ENCODE measurements at places on chromosomes 6 and 20. TPM values are rescaled to one million over a fixed set of nuclear protein-coding genes. Genes with fewer than 3 reads are reported as not detected.

The DNAH8 gene
- not detected for total RNA-seq

The HSPA12B gene
- 0.47 TPM for total RNA-seq

The SOBP gene
- 1.0 TPM for total RNA-seq

The SCRT2 gene
- total RNA-seq = 0.04 TPM

The RCAN2 gene
- total RNA-seq = not detected

The TNFRSF21 gene
- 11.7 TPM for total RNA-seq

The SIRPB1 gene
- total RNA-seq = 0.47 TPM

The NKAPL gene
- total RNA-seq = not detected

The CNR1 gene
- total RNA-seq = 2.0 TPM

The NR2E1 gene
- 0.07 TPM for total RNA-seq

The MRPS10 gene
- total RNA-seq = 39.3 TPM

The NRN1 gene
- total RNA-seq = 0.95 TPM

The VEGFA gene
- 33.4 TPM for total RNA-seq

The OR12D3 gene
- total RNA-seq = not detected

The KHDRBS2 gene
- not detected for total RNA-seq

The VWA7 gene
- total RNA-seq = 1.7 TPM

The HCRTR2 gene
- not detected for total RNA-seq

The MAP3K5 gene
- total RNA-seq = 1.7 TPM

The ALDH5A1 gene
- 6.7 TPM for total RNA-seq

The MED23 gene
- 5.4 TPM for total RNA-seq

The SUPT3H gene
- total RNA-seq = 4.6 TPM

The ULBP1 gene
- 0.76 TPM for total RNA-seq

The PAX1 gene
- 0.11 TPM for total RNA-seq

The KIF25 gene
- total RNA-seq = 0.23 TPM

The RPRD1B gene
- total RNA-seq = 27.7 TPM

The XKR7 gene
- total RNA-seq = not detected

The TRIM10 gene
- total RNA-seq = not detected

The FIG4 gene
- 4.5 TPM for total RNA-seq

The DUSP22 gene
- total RNA-seq = 12.9 TPM

The RFX6 gene
- not detected for total RNA-seq

The TINAG gene
- total RNA-seq = 0.14 TPM

The GABRR1 gene
- not detected for total RNA-seq

The CCN6 gene
- not detected for total RNA-seq

The BCAS1 gene
- 0.69 TPM for total RNA-seq

The RNGTT gene
- 9.9 TPM for total RNA-seq

The GATA5 gene
- 0.45 TPM for total RNA-seq

The ADGB gene
- total RNA-seq = not detected

The TREM1 gene
- total RNA-seq = 0.14 TPM
